Stimulated activated CD8-positive, alpha-beta memory T cell treated with anti-CD3 and anti-CD28 coated beads, Interleukin-7, amount 100 ng/mL, for 1 hour (primary cell): ENCODE measurements at places on chromosomes 2 and 18.

DNA sequence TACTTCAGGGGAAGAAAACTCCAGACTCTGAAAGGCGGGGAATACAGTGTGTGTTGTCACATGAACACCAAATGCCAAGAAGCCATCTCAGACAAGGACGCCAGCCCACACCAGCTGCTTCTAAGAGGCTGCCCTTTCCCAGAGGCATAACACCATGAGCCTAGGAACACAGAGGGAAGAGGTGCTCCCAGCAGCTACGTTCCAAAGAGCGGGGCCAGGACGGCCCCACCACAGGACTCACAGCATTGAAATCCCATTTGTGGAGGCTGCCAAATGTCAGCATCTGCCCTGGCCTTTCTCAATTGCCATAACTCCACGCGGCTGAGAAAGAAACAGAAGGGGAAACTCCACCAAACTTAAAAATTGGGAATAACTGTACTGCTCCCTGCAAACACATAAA, 20.1 kb upstream of the ID2 start:
- no peak for DNase-seq

- no peak for DNase-seq
Measured at GRCh38 chr18:62545098-62545497, 22.3 kb downstream of the ZCCHC2 start.

- DNase-seq = no peak
Measured at GRCh38 chr18:35179906-35180305, 60.9 kb upstream of the ZNF397 start.

DNA sequence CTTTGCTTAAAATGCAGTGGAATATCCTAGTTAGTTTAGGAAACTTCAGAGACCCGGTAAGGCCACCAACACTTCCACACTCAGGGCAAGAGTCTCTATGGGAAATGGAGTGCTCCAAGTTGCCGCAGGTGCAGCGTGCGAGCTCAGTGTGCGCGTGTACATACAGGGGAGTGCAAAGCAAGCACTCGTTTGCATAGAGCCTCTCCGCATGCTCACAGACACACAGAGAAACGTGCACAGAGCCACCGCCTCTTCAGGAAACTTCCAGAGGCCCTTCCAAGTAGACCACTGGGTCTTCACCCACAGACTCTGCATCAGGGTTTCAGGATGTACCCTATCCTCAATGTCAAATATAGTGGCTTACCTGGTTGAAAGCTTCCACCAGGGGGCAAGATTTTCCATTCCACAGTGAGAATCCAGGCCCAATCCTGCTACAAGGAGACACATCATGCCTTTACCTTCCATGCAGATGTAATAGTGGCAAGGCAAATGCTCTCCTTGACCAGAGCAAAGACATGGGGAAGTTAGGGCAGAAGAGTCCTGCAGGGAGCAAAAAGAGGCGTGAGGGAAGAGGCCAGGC, 513.0 kb upstream of the MYT1L start:
- DNase-seq = no peak

GRCh38 chr2:131146231-131146630, 41.1 kb downstream of the PLEKHB2 start:
- DNase-seq = no peak

DNA sequence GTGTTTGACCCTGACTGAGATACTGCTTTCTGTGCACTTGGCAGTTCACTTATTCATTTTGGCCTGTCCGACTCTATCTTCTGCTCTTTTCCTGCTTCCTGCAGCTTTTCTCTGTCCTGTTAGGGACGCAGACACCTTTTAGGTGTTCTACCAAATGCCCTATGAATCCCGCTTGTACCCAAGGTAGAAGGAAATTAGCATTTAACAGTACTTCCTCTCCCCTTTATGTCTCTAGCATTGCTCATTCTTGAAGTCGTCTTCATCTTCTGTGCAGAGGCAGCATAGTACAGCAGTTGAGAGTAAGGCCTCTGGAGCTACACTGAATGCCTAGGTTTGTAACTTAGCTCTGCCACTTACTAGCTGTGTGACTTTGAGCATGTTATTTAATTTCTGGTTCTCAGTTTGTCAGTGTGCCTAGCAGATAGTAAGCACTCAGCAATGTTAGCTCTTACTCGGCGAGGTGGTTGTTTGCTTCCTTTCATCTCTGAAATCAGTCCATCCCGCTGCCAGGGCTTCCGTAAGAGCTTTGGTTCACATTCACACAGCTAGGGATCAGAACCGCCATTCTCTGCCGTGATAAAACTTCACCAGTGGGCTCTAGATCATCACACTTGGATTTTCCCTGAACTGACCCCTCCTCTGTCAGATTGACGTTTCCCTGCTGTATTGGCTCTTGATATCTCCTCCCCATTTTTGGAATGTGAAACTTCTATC, 1.4 kb downstream of the CCT7 start:
- no peak for DNase-seq

GRCh38 chr2:176075481-176075880, 8.3 kb downstream of the EVX2 start:
- no peak for DNase-seq

- DNase-seq = no peak
Measured at GRCh38 chr18:3255611-3256165, 6.2 kb upstream of the MYL12B start.

- no peak for DNase-seq
Measured at GRCh38 chr18:68441241-68441640, 273.7 kb downstream of the TMX3 start.

DNA sequence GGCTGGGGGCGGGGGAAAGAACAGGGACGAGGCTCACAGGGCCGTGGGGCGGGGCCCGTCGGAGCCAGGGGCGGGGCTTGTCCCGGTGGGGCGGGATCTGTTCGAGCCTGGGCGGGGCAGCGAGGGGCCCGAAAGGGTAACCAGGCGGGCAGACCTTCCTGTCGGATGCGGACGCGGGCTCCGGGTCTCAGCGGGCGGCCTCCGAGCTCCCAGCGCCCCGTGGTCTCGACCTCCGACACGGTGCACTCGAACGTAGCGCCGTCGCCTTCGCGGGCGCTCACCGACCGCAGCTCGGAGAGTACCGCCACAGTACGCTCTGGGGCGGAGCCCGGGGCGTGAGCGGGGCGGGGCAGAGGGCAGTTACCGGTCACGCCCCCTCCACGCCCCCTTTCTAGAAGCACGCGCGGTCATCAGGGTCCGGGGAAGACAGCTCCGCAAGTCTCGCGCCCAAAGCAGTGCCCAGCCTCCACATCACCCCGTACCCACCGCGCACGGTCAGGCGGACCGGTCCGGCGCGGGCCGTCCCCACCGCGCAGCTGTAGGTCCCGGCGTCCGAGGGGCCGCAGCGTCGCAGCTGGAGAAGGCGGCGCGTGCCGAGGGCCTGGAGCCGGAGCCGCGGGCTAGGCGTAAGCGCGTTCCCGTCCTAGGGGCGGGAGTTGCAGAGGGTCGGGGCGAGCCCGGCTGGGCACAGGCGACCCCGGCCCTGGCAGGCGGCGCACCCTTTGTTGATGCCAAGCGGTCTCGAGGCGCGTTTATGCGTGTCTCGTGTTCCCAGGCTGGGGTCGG, 8.7 kb downstream of the TMEM198 start:
- DNase-seq = peak; percentile 68
